Sigmoid colon (tissue), 7 donors: ENCODE measurements at places on chromosomes 6 and 20. TPM values are rescaled to one million over a fixed set of nuclear protein-coding genes. Genes with fewer than 3 reads are reported as not detected.

DNA sequence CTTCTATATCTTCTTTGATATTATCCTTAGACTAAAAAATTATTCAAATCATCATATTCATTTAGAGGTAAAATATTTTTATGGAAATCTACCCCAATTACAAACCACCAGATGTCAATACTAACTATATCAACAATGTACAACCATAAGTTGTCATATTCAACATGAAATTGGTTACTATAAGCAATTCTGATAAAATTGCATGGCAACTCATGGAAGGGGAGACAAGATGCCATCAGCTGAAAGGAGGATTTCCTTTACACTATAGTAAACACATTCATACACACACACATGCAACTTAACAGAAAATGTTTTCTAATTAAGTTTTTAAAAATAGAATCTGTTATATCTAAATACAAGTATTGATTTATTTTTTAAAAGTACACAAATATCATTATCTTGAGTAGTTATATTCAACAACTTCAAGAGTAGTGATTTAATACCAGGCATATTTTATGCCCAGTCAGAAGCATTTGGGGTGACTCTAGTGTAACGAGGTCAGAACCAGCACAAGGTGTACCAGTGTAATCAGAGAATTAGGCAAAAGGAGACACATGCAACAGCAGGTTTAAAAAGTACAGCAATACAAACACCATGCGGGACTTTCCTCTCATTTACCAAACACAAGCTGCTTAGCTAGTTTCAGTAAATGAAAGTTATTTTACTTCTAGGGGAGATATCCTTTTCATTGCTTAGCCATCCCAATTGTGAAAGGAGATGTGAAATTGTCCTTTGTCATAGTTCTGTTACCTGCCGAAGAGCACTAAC, 1.0 kb downstream of the FILIP1 start:
- DNase-seq: no peak
- no peaks in the 10 kb centered on the region for H3K36me3 ChIP-seq
- no peaks in the 10 kb centered on the region for H3K27me3 ChIP-seq
- H3K27ac ChIP-seq: peak overlapping the region; percentile 93
- peak overlapping the region; percentile 57 for H3K4me3 ChIP-seq

DNA sequence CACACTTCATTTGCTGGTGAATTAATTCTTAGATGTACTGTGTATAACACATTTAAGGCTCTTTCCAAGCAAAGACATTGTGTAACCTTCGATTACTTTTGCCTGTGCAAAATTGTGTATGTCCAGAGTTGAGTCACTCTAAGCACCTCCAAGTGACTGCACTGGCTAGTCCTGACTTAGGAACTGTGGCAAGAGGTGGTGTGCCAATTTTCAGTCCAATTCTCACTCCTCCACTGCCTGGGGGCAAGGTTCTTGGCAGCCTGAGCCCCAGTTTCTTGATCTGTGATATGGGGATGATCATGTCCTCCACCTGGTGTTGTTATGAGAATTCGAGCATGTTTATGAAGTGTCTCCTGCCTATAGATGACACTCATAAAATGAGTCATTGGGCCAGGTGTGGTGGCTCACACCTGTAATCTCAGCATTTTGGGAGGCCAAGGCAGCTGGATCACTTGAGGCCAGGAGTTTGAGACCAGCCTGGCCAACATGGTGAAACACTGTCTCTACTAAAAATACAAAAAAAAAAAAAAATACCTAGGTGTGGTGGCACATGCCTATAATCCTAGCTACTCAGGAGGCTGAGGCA, 105.3 kb upstream of the CDYL start:
- no peak overlapping the region for H3K27ac ChIP-seq
- no peaks in the 10 kb centered on the region for H3K4me1 ChIP-seq
- H3K4me3 ChIP-seq: no peak overlapping the region

- H3K4me3 ChIP-seq: no peak overlapping the region
- no peaks in the 10 kb centered on the region for H3K27me3 ChIP-seq
- peaks cover 11% of the 10 kb centered on the region for H3K4me1 ChIP-seq
- peak; percentile 55 for DNase-seq
- H3K27ac ChIP-seq: no peak overlapping the region
- H3K36me3 ChIP-seq: no peaks in the 10 kb centered on the region
Measured at GRCh38 chr6:168130168-168130696, 51.2 kb upstream of the FRMD1 start.

DNA sequence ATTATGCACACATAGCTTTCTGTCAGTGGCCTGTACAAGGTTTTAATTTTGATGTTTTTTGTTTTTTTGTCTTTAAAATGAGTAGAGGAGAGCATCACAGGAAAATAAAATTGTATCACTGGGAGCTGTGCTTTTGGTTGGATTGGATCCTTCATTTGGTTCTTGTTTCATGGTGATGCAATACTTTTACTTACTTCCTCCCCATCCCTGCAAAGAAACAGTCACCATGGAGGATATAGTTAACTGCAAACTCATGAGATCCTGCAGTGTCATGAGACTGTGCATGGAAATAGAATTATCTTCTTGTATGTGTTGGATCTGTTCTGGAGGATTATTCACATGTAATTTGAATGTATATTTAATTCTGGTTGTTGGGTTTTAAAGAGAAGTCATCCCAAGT, 122.3 kb downstream of the JARID2 start:
- H3K36me3 ChIP-seq: no peaks in the 10 kb centered on the region
- no peaks in the 10 kb centered on the region for H3K27me3 ChIP-seq
- H3K4me3 ChIP-seq: no peak overlapping the region
- no peak overlapping the region for H3K27ac ChIP-seq
- H3K4me1 ChIP-seq: peaks cover 55% of the 10 kb centered on the region

- DNase-seq: no peak
- H3K36me3 ChIP-seq: no peaks in the 10 kb centered on the region
- no peak overlapping the region for H3K27ac ChIP-seq
- peaks cover 12% of the 10 kb centered on the region for H3K4me1 ChIP-seq
Measured at GRCh38 chr6:3885262-3886036, 36.3 kb downstream of the FAM50B start.

DNA sequence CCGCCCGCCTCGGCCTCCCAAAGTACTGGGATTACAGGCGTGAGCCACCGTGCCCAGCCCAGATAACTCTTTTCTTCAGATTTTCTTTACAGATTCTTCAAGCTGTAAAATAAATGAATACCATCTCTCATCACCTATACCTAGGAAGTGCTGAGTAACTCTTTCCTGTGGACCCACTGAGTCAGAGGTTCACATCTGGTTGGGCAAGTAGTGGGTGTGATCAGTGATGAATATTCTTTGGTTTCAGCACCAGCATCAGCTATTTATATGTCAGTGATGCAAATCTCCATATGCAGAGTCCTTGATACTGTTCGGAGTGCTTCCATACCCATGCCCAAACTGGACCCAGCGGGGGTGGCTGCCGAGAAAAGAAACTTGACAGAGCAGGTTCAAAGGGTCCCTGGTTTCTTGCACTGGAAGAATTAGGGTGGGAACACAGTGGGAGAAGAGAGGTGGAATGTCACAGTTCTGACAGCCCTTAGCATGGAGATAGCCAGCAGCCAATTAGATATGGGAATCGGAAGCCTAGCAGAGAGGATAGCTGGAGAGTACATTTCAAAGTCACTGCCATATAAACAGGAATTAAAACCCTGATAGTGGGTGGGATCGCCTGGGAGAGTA, 64.9 kb upstream of the DDR1 start:
- no peak overlapping the region for H3K4me3 ChIP-seq
- H3K27me3 ChIP-seq: no peaks in the 10 kb centered on the region
- no peaks in the 10 kb centered on the region for H3K4me1 ChIP-seq
- no peak overlapping the region for H3K27ac ChIP-seq
- no peaks in the 10 kb centered on the region for H3K36me3 ChIP-seq

- no peaks in the 10 kb centered on the region for H3K36me3 ChIP-seq
- no peaks in the 10 kb centered on the region for H3K4me1 ChIP-seq
- no peak overlapping the region for H3K27ac ChIP-seq
- DNase-seq: no peak
Measured at GRCh38 chr6:129938249-129939020, 77.3 kb upstream of the TMEM244 start.

DNA sequence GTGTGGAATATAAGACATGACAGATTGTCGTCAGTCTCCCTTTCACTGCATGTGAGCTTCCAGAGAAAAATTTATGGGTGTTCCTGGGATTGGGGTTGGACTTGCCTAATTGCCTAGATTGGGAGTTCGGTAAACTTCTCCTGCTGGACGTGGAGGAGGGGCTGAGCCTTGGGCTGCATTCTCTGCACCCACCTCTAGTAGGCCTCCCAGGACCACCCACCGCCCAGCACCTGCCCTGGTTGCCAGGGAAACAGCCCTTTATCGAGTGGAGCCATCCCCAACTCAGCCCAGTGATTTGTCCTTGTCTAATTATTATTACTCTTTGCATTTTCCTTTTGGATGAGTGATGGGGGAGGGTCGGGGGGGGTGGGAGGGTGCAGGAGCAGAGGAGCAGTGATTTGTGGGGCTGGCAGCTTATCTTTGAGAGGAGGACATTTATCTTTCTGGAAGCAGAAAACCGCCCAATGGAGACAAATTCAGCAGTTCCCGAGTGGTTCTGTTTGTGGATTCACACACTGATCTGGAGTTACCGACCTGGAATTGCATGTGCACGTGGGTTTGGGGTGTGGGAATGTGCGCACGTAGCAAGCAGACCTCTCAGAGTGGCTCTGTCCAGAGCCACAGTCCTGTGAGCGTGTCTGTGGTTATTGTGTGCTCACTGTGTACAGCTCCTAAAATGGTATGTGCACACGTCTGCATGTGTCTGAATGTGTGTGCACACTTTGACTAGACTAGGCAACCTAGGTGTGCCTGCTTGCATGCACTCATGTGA, 104.5 kb downstream of the DHX35 start:
- no peak overlapping the region for H3K4me3 ChIP-seq
- no peaks in the 10 kb centered on the region for H3K4me1 ChIP-seq
- DNase-seq: no peak
- H3K27ac ChIP-seq: no peak overlapping the region
- H3K36me3 ChIP-seq: no peaks in the 10 kb centered on the region
- H3K27me3 ChIP-seq: no peaks in the 10 kb centered on the region

DNA sequence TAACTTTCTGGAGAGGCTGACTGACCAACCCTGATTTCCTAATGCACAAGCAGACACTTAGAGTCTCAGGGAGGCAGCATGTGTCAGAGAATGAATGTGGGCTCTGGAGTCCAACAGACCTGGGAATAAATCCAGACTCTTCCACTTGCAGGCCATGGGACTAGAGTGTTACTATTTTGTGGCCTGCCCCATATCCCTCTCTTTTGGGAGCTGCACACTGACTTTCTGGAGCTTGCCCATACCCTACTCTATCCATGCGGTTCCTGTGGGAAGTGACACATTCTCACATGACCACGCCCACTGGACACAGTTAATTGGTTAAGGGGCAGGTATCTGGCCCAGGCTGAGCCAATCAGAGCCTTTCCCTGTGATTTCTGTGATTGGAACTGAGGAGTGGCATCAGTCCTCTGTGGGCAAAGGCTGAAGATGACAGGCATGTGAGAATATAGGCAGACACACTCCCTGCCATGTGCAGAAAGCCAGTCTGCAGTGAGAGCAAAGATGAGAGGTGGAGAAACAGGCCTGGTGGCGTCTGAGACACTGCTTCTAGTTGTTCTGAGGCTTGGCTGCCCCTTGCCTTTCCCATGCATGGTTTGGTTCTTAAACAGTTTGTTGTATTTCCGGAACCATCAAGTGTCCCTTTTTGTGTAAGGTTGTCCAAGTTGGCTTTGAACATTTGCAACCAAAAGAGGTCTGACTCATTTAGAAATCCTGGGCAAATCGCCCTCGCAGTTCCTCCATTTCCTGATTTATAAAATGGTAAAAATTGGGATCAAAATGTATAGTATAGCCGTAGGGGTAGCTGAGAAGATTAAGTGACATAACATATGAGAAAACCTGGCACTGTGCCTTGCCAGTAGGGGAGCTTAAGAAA, 125.6 kb downstream of the CDC5L start:
- no peaks in the 10 kb centered on the region for H3K4me1 ChIP-seq
- H3K27ac ChIP-seq: no peak overlapping the region
- H3K36me3 ChIP-seq: no peaks in the 10 kb centered on the region
- H3K27me3 ChIP-seq: no peaks in the 10 kb centered on the region

- no peak overlapping the region for H3K4me3 ChIP-seq
- no peaks in the 10 kb centered on the region for H3K36me3 ChIP-seq
- no peak overlapping the region for H3K27ac ChIP-seq
- H3K27me3 ChIP-seq: no peaks in the 10 kb centered on the region
- H3K4me1 ChIP-seq: no peaks in the 10 kb centered on the region
Measured at GRCh38 chr6:83505356-83505755, 7.0 kb upstream of the PRSS35 start.

DNA sequence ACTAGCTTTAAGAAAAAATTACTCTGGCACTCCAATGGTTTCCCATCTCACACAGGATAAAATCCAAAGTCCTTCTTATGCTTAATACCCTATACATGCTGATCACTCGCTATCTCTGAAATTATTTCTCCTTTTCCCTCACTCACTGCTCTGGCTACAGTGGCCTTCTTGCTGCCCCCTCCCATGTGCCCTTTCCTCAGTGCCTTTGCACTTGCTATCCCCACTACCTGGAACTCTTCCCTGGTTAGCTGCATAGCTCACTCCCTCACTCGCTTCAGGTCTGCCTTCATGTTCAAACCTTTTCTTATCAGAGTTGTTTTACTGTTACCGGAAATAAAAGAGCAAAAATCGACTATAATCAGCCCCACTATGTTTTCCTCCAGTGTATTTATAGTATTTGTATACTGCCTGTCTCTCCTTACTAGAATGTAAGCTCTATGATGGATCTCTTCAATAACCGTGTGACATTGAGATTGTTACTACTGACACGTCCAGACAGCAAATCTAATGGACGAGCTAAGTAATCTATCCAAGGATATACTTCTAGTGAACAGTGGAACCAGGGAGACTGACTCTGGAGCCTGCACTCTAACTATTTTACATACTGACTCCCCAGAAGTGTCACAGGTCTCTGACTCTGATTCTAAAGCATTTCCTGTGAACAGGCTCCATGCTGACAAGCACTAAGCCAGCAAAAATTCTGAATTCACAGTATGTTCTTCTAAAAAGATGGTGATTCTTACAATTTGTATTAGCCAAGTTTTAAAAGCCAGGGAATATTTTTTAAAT, 25.1 kb downstream of the FKBP5 start:
- no peak for DNase-seq
- H3K27me3 ChIP-seq: no peaks in the 10 kb centered on the region
- H3K4me3 ChIP-seq: no peak overlapping the region
- peaks cover 4% of the 10 kb centered on the region for H3K36me3 ChIP-seq
- H3K27ac ChIP-seq: no peak overlapping the region
- H3K4me1 ChIP-seq: peaks cover 53% of the 10 kb centered on the region

DPPA5 gene
- not detected for total RNA-seq

RSPH4A gene
- total RNA-seq: 1.1 TPM

OPN5 gene
- not detected for total RNA-seq

C20orf202 gene
- not detected for total RNA-seq

KIAA0408 gene
- 103 TPM for total RNA-seq

HLA-DRB5 gene
- 2.1 TPM for total RNA-seq

ASIP gene
- total RNA-seq: not detected

HLA-DOB gene
- total RNA-seq: 0.68 TPM
